ENCODE measurements at places on chromosomes 6 and 20.

- DNase-seq: no peak
Observed at GRCh38 chr6:143739341-143739851, 61.6 kb downstream of the PHACTR2 start.

DNA sequence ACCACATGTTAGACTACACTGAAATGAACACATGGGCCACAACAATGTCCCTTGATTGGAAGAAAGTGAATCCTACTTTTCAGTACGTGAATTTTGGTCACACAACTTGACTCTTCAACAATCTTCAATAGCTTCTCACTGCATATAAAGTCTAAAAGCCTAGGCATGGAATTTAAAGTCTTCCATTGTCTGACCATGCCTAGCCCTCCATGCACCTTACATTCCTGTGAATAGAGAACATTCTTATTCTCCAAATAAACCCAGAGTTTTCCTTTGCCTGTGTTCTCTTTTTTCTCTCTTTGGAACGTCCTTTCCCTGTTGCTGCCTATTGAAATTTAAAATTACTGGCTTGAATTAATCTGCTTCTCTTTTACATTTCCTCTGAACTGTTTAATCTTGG is 207.5 kb downstream of the ASCC3 start:
- DNase-seq: no peak

GRCh38 chr20:49750611-49751396 is 37.1 kb upstream of the B4GALT5 start:
- no peak for DNase-seq

DNA sequence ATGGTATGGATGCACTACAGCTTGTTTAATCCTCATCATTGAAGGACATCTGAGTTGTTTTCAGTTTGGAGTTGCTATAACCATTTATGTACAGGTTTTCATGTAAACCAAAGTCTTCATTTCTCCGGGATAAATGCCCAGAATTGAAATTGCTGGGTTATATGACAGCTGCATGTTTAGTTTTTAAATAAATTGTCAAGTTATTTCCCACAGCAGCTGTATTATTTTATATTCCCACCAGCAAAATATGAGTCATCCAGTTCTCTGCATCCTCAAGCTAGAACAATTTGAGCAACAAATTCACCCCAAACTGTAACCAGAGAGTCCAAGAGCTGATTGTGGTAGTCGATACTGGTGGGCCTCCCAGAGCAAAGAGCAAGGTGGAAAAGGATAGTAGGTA is 161.0 kb upstream of the PRND start:
- no peak for DNase-seq

DNA sequence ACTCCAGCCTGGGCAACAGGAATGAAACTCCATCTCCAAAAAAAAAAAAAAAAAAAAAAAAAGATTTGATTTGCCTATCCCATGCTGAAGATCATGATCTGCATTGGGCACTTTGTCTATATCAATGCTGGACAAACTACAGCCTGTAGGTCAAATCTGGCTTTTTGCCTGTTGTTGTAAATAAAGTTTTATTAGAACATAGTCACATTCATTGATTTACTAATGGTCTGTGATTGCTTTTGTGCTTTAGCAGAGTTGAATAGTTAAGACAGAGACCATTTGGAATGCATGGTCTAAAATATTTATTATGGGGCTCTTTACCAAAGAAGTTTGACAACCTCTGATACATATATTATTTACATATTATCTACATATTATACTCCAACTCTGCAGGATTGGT is 14.0 kb downstream of the PBOV1 start:
- no peak for DNase-seq

- DNase-seq: no peak
Observed at GRCh38 chr20:49866051-49866450, 49.3 kb downstream of the SPATA2 start.

GRCh38 chr20:60553095-60553494 is 594.9 kb downstream of the CDH26 start:
- no peak for DNase-seq

DNA sequence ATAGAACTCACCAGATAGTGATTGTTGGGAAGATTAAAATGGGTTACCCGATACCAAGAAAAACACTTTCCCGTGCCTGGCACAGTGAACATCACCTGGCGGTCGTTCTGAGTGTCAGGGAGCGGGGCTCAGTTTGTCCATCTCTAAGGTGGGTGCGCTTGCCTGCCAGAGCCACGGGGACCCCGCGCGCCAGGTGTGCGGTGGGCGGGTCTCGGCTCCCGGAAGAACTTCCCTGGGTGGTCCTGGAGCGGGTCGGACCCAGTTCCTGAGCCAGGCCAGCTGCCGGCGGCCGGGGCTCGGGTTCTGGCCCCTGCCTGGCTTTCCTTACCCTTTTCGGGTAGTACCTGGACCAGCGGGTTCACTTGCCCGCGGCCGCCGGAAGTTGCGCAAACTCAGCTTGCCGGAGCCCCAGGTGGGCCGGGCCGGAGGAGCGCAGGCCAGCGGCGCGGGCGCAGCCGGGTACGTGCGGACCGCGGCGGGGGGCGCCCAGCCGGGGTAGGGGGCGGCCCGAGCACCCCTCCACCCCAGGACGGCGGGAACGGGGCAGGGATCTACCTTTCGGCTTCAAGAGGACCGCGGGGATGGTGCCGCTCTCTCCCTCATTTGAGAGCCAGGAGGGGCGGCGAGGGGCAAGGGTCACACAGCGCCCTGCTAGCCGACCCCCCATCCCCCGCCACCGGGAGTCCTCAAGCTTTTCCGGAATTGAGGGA is 7.5 kb downstream of the FAM110A start:
- no peak for DNase-seq

GRCh38 chr6:131628726-131629125 is 684 bp upstream of the MED23 start:
- no peak for DNase-seq

DNA sequence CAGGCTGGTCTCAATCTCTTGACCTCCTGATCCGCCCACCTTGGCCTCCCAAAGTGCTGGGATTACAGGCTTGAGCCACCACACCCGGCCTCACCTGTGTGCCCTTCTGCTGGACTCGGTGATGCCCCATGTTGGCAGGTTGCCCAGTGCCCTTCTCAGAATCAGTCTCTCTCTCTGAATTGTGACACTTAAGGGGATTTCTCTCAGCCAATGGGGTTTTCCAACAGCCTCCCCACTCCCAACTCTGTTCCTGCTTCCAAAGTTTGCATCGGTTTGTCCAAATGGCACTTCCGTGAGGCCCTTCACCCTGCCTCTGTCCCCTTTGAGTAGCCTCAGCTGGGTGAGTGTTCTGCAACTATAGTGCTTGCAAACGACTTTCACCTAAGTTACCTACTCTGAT is 3.1 kb upstream of the MRPS10 start:
- no peak for DNase-seq

DNA sequence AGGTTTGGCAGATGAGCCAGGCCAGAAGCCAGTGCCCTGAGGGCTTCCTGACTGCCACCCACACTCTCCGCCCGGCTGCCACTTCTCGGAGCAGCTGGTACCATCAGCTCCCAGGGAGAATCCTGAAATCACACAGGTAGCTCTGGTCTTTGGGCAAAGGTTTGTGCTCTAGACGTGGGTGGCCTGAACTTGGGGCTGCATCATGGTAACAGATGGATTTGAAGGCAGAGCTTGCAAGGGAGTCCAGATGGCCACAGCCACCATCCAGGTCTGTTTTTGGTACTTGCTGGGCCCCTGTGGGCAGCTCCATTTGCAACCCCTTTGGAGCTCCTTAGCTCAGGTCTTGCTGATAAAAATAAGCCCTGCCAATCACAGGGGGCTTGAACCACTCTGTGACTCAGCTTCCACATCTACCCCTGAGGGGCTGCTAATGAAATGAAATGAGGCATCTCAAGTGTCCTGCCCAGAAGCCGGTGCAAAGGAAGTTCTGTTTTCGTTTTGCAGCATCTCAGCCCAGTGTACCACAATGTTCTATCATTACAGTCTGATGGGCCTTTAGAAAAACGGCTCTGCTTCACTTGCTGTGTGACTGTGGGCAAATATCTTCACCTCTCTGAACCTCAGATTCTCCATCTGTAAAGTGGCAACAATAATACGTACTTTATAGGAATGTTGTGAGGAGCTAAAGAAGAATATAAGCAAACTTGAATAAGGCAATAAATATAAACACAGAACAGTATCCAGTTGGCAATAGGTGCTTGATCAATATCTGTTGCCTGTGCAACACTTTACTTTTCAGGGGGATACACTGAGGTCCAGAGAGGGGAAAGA is 25.1 kb upstream of the CDH22 start:
- DNase-seq: no peak

DNA sequence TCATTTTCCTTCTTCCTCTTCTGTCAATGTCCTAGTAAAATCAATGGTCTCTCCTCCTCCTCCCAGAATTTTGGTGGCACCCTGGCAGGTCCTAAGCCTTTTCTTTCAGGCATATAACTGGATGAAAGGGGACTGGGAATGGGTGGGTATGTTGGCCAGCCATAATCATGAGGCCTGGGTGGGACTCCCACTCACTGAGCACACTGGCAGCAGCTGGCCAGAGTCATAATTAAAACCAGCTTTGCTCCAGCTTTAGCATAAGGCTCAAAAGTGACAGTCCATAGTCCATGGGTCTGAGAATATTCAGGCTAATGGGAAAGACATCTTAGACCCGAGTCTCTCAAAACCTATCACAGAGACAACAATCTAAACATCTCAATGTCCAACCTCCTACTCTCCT is 190.0 kb upstream of the BTBD3 start:
- no peak for DNase-seq

GRCh38 chr6:16337295-16337975 is 99.0 kb downstream of the GMPR start:
- no peak for DNase-seq

- no peak for DNase-seq
Observed at GRCh38 chr6:75349262-75349984, 64.8 kb upstream of the TMEM30A start.

DNA sequence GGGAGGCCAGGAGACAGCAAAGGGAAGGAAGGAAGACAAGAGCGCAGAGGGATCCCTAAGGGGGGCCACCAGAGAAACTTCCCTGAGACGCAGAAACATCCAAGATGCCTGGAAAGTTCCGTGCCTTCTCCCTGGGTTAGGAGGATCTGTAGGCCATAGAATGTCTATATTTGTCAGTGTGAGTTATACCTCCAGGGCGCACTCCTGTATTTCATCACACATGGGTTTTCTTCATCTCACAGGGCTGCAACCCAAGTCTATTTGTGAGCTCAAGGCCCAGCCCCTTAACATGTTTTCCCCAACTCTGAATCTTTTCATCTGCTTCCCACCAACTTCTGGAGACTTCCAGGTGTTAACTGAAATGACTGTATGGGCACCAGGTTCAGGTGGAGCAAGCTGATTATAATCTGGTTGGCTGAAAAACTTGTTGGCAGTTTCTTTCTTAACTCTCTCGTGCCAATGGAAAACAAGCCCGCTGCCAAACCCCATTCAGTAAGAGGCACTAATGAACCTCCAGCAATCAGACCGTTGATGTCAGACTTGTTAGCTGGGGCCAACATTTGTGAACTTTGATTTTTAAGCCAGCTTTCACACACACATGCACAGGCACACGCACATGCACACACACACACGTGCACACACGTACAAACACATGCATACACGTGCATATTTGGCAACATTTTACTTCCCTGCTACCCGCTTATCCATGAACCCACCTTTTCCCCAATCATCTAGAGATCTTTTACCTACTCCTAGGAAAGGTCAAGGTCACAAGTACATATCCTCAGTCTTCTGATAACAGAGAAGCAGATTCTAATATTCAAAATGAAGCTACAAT is 247.5 kb upstream of the GMDS start:
- DNase-seq: no peak

DNA sequence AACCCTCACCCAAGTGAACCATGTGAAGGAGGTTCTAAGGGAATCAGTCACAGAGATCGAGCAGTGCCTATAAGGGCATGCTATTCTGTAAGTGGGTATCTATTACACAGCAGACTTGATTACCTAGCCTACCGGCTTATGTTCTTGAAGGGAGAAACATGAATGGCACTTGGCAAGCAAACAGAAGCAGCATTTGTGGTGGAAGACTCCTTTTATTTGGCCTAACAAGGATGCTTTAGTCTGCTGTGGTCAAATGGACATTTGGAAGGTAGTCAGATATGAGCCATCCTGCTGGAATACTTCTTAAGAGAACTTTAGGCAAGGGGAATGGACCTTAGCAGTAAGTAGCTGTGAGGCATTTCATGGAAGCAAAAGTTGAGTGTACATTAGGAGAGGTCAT is 126.3 kb downstream of the COL12A1 start:
- DNase-seq: no peak

DNA sequence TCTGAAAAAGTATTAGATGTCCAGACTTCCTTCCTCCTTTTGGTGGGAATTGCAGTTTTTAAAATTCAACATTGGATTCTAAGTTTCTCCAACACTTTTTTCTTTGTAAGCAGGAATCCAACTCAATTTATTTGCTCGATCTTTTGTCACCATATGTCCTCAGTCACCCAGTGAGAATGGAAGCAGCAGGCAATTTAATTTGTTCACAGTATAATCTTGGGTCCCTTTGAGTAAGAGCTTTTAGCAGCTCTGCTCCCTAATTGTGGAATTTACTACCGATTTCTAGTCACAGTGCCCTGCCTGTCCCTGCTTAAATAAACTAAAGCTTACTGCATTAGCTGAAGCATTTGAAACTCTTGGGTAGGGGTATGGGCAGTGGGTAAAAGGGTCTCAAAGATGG is 98.6 kb downstream of the BTBD3 start:
- DNase-seq: no peak

GRCh38 chr20:33009214-33010132 is 2.0 kb downstream of the BPIFB2 start:
- DNase-seq: no peak

- no peak for DNase-seq
Observed at GRCh38 chr6:131038597-131039344, 24.3 kb downstream of the EPB41L2 start.

- DNase-seq: no peak
Observed at GRCh38 chr6:90156861-90157260, 139.8 kb downstream of the BACH2 start.

DNA sequence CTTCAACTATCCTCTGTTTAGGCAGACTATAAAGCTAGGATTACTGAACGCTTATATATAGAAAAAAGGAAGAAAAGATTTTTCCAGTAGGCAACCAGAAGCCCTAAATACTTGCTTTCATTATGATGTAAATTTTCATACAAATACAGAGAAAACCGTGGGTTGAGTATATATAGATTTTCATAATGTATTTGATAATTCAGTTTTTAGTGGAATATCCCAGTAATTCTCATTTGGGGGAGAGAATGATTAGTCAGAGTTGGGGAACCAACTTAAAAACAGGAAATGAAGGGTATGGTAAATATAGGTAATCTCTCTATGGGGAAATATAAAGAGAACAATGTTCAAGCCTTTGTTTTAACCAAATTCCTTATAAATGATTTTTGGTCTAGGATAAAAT is 154.0 kb upstream of the CITED2 start:
- DNase-seq: no peak

- no peak for DNase-seq
Observed at GRCh38 chr6:158660333-158660754, 10.5 kb downstream of the SYTL3 start.

- DNase-seq: no peak
Observed at GRCh38 chr20:47055699-47056369, 161.2 kb downstream of the EYA2 start.

- no peak for DNase-seq
Observed at GRCh38 chr6:11379805-11380204, 147.3 kb upstream of the NEDD9 start.
